ENCODE measurements at places on chromosomes 2 and 18. TPM values are rescaled to one million over a fixed set of nuclear protein-coding genes. Genes with fewer than 3 reads are reported as not detected.

The LYPD6 gene
- not detected for total RNA-seq

The FSHR gene
- total RNA-seq = not detected

DNA sequence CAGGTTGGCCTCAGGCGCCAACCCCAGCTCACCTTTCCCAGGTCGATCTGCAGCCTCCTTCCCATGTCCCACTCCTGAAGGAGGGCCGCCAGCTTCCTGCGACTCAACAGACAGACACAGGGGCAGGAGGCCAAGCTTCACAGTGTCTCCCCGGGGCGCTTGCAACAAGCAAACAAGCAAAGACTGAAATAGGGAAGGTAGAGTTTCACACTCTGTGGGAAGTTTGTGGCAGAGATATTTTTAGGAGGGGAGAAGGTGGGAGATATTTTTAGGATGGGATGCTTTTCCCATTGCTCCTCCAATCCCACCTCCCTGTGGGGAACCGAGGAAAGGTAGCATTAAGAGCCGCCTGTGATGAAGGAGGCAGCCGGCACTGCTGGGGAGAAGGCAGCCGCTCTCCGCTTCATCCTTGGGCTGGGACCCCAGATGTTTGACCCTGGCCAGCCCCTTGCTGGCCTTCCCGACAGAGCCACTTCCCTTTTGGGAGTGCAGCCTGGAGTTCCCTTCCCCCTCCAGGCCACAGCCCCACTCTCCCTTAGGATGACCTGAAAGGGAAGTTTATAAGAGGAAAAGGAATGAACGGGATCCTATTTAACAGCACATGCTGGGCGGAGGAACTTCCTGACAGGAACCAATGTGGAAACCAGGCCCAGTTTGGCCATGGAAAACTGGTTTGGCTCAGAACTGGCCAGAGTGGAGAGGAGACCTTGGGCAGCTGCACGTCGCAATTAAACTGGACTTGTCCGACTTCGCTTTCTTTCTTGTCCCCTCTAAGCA is 142.2 kb upstream of the SMAD2 start:
- no peak for DNase-seq

- no peak for DNase-seq
Measured at GRCh38 chr2:33321236-33321771, 155.1 kb upstream of the RASGRP3 start.

- no peak for DNase-seq
Measured at GRCh38 chr2:198289811-198290210, 485.4 kb downstream of the PLCL1 start.

DNA sequence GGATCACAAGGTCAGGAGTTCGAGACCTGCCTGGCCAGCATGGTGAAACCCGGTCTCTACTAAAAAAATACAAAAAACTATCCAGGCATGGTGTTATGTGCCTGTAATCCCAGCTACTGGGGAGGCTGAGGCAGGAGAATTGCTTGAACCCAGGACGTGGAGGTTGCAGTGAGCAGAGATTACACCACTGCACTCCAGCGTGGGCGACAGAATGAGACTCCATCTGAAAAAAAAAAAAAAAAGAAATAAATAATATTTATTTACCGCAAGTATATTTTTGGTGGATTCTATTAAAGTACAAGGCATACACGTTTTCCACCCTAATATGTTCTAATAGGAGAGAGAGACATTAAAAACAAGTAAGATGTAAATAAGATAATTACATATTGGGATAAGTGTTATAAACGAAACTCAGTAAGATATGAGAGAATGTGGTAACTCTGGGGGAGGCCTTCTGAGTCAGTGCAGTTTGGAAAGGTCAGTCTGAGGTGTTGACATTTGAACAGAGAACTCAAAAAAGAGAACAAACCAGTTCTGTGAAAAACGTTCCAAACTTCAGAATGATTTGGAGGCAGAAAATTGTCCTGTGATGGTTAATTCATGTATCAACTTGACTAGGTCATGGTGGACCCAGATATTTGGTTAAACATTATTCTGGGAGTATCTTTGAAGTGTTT is 8.8 kb upstream of the POLI start:
- DNase-seq = no peak

GRCh38 chr2:112629823-112630222 is 15.9 kb upstream of the SLC20A1 start:
- no peak for DNase-seq

Data from T-helper 17 cell (primary cell).